NCI-H2107 (cell line): ENCODE measurements at places on chromosomes 11 and 22.
A peak's percentile ranks its signal among the peaks of the same experiment; 100 is the strongest.

GRCh38 chr11:84497181-84497580 lies 1130.0 kb downstream of the DLG2 start:
- DNase-seq, result no peak

GRCh38 chr22:46797355-46797754 lies 34.9 kb downstream of the TBC1D22A start:
- DNase-seq, result no peak

GRCh38 chr11:9688716-9689511 lies 25.0 kb downstream of the SWAP70 start:
- no peak for DNase-seq

GRCh38 chr11:116928102-116928777 lies 90.8 kb upstream of the APOA1 start:
- DNase-seq, result no peak

- no peak for DNase-seq
Measured at GRCh38 chr11:28223577-28223976, 115.4 kb downstream of the METTL15 start.

DNA sequence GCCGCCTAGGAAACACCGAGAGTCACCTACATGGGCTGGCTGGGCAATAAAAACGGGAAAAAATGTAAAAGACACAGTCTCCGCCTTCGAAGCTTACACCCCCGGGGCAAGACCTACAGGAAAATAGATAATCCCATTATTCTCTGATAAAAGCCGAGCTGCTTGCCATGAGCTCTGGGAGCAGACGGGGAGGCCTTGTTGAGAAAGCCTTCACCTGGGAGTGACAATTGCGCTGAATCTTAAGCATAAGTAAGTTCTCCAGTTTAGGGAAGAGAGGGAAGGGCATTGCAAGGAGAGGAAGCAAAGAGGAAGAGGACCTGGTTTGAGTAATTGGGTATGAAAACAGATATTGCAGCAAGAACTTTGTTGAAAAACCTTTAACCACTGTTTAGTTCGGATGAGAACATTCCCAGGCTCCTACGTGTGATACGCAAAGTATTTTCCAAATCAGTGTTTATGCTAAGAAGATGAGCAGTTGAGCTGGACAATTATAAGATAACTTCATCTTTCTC lies 813 bp upstream of the BTBD10 start:
- DNase-seq, result peak; percentile 25

DNA sequence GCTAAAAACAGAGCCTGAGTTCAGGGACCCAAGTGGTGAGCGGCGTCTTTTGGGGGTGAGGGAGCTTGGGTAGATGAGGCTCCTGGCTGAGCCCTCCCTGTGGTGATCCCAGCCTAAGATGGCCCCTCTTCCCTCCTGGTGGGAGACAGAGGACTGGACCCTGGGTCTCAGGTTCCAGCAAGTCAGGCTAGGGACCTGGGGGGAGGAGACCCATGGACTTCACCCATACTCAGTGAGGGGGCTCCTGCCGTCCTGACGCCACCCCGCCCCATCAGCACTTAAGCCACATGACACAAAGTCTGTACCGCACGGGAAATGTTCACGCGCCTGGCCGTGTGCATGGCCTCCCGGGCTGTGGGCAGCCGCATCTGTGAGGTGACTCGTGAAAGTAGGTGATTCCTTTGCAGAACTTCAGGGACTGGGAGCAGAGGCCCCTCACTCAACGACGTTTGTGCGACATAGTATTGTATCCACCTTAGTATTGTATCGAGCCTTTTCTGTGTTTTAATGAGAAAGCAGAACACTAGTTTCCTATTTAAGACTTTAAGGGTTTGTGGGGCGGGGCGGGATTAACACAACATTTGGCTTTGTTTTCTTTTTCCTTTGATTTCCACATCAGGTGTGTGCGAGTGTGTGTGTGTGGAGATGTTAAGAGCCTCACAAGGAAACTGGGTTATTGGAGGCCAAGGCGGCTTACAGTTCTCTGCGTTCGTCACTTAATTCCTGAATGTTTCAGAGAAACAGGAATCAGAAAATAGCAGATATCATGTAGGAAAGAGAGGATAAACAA lies 18.4 kb upstream of the TMEM191C start:
- DNase-seq, result no peak

DNA sequence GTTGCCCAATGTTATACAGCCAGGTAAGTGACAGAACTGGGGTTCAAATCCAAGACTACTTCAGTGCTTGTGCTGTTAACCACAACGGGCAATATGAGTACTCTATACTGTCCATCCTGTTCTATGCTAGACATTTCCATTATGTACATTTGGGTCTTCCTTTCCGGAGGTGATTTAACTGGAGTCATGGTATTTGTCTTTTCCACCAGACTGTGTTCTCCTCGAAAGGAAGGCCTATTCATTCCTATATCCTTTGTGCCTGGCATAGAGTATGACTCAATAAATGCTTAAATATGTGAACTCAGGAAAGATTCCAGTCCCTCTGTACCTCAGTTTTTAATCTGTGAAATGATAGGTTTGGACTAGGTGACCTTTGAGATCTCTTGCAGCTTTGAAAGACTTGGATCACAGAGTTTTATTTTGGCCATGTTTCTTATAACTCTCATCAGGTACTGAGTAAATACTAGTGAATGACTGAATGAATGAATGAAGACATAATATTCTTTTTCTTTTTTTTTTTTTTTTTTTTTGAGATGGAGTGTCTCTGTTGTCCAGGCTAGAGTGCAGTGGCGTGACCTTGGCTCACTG lies 6.6 kb downstream of the RNF121 start:
- no peak for DNase-seq

GRCh38 chr11:64851831-64852351 lies 7.4 kb upstream of the CDC42BPG start:
- DNase-seq, result no peak

- no peak for DNase-seq
Measured at GRCh38 chr11:8808226-8808585, 102.8 kb upstream of the AKIP1 start.

- no peak for DNase-seq
Measured at GRCh38 chr11:103959279-103959942, 77.0 kb upstream of the DDI1 start.

GRCh38 chr11:65217441-65218423 lies 36.0 kb downstream of the CAPN1 start:
- no peak for DNase-seq

- no peak for DNase-seq
Measured at GRCh38 chr22:19118329-19118880, 3.8 kb downstream of the DGCR2 start.

DNA sequence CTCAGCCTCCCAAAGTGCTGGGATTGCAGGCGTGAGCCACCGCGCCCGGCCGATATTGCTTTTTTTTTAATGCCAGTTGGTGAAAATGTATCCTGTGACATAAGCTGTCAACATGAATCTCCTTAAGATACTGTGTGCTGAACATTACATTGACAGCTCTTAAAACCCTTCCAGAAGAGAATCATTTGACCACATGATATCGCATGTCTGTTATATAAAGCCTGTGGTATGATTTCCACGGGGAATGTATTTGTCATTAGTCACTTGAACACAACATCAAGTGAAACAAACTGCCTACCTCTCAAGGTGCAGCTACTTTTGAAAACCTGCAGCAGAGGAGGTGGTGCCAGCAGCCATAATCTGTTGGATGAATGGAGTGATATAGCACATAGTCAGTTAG lies 67.0 kb downstream of the BCL2L13 start:
- no peak for DNase-seq

- no peak for DNase-seq
Measured at GRCh38 chr11:103624708-103625623, 411.5 kb upstream of the DDI1 start.

GRCh38 chr22:21074102-21074715 lies 28.5 kb downstream of the LRRC74B start:
- DNase-seq, result no peak

- DNase-seq, result no peak
Measured at GRCh38 chr22:44023404-44024287, 456 bp upstream of the PARVB start.

DNA sequence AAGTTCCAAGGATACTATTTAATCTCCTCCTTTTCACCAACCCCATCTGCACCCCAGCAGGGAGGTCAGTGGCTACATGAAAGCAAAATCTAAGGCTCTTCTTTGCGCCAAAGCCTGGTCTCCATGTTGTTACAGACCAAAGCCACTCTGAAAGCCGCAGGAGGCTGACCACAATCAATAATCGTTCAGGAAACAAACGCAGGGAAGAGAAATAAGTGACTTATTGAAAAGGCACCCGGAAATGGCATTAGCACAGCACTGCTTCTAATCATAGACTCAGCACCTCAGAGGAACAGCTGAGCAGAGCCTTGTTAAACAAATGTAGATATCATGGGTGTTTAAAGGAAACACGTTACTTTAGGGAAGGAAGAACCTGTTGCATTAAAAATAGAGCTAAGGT lies 183.9 kb downstream of the KIRREL3 start:
- peak; percentile 54 for DNase-seq

DNA sequence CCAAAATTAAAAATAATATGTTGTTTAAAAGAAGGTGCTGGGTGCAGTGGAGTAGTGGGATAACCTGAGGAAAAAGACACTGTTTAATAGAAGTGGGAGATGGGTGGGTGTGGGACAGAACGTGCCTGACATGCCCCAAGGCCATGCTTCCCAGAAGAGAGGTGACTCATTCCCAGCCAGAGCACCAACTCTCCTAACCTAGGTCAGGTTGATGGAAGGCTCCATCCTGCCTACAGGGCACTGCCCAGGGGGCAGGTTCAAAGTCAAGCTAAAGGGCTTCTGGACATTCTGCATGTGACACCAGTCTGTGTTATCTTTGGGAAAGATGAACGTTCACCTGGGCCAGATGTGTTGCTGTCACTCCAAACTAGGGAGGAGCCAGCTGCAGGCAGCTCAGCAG lies 453.1 kb downstream of the SOX6 start:
- DNase-seq, result no peak

- DNase-seq, result no peak
Measured at GRCh38 chr11:47225552-47226400, 11.0 kb downstream of the DDB2 start.

DNA sequence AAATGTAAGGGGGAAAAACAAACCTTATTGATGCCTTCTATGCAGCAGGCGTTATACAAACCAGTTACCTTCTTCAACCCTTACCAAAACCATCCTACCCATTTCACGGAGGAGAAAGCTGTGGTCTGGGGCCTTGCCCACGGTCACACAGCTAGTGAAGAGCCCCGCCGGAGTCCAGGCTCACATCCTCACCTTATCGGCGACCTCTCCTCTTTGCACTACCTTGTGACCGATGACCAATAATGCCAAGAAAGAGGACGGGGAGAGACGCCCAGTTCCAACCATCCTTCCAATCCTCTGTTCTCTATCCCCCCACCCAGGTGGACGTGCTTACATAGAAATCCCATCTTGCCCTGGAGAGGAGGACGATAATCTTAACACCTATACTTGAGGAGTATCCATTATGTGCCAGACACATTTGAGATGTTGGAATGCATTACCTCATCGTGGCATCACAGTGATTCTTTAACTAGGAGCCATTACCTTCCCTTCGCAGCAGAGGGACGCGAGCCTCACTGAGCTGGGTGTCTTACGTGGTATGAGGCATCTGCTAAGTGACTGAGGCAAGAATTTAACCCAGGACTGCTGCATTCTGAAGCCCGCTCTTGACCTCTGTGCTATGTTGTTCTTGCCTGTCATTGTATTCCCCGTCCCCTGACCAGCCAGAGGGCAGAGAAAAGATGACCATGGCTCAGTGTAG lies 253.7 kb upstream of the B3GAT1 start:
- no peak for DNase-seq

- DNase-seq, result no peak
Measured at GRCh38 chr11:119100246-119100970, 1.2 kb downstream of the DPAGT1 start.

DNA sequence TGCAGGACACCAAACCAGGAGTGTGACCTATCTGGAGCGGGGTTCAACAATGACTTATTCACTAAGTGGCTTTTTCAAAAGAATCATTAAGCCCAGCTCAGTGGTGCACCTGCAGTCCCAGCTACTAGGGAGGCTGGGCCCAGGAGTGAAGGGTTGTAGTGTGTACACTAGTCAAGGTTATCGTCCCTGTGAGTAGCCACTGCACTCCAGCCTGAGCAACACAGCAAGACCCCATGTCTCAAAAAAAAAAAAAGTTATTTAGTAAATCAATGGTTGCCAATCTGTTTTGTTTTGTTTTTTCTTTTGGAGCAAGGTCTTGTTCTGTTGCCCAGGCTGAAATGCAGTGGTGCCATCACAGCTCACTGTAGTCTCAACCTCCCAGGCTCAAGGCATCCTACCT lies 7.9 kb downstream of the RHOG start:
- no peak for DNase-seq

- DNase-seq, result no peak
Measured at GRCh38 chr11:125902277-125902926, 604 bp downstream of the PUS3 start.
